ENCODE measurements at places on chromosomes 6 and 20.
A peak's percentile ranks its signal among the peaks of the same experiment; 100 is the strongest.

DNA sequence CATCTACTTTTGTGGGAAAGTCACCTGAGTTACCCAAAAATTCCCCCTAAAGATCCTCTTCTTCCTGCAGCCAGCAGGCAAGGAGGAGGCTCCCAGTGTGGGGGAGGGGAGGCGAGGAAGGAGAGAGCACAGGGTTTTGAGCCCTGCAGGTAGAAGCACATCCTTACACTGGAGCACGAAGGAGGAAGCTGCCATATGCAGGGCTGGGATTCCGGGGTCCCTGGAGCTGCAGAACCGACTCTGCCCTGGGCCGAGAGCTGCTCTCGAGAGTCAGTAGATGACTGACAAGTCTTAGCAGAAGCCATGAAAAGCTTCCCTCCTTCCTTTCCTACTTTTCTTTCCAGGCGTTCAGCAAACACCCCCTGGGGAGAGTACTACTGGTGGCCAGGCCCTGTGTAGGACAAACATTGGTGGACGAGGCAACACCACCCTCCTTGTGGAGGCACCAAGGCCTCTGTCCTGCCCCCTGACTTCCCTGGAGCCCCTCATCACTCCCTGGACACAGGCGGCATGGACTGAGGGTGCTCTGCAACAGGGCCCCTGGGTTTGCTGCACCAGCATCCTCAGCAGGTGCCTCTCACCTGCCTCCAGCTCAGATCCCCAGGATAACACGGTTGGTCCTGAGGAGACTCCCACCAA lies 211.7 kb upstream of the CST7 start:
- no peak for DNase-seq

DNA sequence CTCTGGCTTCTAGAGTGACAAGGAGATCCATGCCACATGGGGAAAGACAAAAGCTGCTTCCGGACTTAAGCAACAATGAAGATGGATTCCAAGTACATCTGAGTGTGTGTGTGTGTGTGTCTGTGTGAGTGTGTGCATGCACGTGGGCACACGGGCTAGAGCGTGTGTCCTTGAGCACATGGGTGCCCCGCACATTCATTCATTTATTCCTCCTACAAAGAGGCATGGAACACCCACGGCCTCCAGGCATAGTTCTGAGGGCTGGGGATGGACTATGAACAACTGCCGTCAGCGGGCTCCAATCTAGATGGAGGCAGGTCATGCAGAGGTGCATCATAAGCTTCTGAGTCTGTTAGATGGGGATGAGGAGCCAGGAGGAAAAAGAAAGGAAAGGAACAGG lies 49.1 kb downstream of the GRM4 start:
- no peak for DNase-seq

- DNase-seq = no peak
Observed at GRCh38 chr6:111523484-111524167, 40.6 kb upstream of the REV3L start.

- no peak for DNase-seq
Observed at GRCh38 chr6:151649835-151650234, 156.0 kb downstream of the CCDC170 start.

DNA sequence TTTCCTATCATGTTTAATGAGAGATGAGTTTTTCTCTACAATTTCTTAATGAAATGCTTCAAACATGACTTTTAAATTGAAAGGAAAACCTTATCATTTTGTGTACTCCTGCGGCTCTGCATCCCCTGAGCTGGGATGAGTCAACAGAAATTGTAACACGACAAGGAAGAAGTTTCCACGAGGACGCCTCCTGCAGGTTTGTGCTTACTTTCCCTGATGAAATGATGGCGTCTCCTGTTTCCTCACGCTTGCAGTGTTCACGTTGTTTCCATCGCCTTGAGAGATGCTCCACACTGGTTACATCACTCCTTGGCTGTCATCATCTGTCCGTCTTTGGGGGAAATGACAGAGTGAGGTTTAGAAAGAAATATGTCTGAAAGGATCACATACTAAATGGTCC lies 233.7 kb upstream of the ZFP64 start:
- no peak for DNase-seq

DNA sequence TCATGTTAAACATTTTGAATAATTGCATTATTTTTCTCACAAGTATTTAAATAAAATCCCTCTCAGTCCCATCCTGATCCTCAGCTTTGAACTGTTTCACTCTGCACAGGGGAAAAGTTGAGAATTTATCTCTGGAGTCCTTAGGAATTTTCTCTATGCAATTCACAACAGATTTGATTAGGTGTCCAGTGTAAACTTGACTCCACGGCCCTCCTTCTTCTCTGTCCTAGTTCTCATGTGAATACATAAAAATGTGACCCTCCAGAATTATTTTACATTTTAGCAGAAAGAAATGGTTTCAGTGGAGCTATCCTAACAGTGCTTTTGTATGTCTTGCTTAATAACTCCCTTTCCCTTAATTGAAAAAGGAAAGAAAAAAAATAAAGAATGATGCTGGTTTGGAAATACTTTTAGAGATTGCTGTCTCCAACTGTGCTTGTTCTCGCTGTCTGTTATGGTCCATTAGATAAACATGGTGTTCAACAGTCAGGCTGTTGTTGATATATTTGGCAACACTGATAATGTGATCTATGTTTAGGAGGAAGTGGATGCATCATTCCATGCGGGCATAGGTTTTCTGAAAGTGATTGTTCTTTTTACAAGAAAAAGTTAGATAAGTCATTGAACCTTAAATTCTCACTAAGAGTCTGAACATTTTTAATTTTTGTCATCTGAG lies 599.4 kb upstream of the CITED2 start:
- no peak for DNase-seq

GRCh38 chr20:41746635-41747034 lies 128.5 kb upstream of the CHD6 start:
- no peak for DNase-seq

DNA sequence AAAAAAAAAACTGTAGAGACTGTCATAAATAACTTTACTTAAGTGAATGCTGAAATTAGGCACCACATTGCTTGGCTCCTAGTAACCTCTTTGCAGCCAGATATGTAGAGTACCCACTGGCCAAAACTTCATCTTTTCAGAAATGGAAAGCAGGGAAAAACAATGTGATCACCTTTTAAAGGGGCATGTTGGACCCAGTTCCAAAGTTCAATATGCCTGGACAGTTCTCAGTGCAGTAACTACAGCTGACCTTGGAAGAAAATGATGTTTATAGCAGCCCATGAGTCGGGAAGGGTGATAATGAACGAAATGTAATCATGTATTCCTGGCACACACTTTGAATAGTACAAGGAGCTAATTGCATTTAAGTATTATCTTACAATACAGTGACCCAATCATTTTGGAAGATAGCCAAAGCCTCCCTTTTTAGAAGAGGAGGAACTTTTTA lies 93.6 kb upstream of the TAB2 start:
- no peak for DNase-seq

- no peak for DNase-seq
Observed at GRCh38 chr20:63850689-63851547, 10.4 kb upstream of the ABHD16B start.

GRCh38 chr20:45320948-45321595 lies 13.0 kb upstream of the MATN4 start:
- DNase-seq = no peak

GRCh38 chr20:21573259-21573658 lies 59.4 kb upstream of the NKX2-2 start:
- no peak for DNase-seq

GRCh38 chr6:165729307-165729936 lies 66.4 kb upstream of the PDE10A start:
- DNase-seq = no peak

- DNase-seq = no peak
Observed at GRCh38 chr6:129592516-129593232, 117.3 kb downstream of the ARHGAP18 start.

GRCh38 chr6:30917041-30917440 lies 3.0 kb downstream of the VARS2 start:
- no peak for DNase-seq

DNA sequence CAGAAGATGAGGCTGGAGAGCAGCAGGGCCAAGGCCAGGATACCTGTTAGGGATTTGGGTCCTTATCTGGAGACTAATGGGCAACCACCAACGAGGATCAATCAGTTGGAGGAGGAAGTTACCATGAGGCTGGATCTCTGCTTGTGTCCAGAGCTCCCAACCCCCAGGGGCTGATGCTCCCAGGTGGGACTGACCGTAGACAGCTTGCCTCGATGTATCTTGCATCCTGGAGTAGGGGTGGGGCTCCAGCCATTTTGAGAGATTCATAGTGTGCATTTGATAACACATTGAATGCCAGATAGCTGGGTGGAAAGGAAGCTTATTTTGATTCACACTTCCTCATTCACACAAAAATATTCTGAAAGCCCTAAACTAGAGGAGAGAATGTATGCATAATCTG lies 4.6 kb upstream of the RFPL4B start:
- no peak for DNase-seq

DNA sequence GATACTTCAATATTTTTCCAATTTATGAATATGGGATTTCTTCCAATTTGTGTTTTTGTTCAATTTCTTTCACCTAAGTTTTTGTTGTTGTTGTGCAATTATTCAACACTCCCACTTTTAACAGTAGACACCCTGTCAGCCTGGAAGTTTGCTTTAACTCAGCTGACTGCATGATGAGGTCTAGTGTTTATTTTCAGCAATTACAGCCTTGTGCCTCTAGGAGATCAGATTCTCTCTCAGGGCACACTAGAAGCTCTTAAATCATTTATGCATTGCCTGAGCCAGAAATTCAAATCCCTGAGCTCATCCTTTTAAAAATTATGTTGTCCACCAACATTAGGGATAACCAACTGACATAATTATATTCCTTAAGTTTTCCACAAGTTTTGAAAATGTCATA lies 85.7 kb downstream of the MRAP2 start:
- DNase-seq = no peak

- DNase-seq = no peak
Observed at GRCh38 chr6:79813143-79813850, 134.1 kb downstream of the ELOVL4 start.

DNA sequence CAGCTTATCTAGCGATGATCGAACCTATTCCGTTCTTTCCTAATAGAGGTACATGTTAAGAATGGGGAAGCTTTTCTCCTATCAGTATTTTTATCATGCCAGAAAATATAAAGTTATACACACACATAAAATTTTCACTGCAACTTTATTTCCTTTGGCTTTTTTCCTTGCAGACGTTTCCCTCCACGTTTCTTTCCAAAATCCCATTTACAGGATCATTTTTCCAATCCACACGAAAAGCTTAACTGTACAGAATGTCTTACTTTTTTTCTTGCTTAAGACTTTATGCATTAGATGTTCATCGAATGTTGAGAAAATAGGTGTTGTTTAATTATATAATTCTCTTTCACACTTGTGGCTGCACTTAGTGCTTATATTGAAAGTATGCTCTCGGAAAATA lies 62.9 kb upstream of the HDGFL1 start:
- DNase-seq = no peak

DNA sequence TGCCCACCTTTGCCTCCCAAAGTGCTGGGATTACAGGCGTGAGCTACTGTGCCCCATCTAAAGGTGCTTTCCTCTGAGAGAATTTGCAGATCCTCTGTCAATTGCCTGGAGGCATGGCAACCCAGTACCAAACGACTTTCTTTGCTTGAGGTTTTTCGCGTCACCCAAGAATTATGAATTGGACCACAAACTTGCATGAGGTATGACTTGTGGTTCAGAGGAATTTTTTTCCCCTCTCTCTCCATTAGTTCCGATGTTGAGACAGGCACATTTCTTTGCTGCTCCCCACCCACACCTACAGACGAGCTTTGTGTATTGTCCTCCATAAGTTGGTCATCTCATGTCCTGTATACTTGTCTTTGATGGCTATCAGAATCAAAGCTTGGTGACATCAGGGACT lies 11.8 kb upstream of the SCAF8 start:
- no peak for DNase-seq

DNA sequence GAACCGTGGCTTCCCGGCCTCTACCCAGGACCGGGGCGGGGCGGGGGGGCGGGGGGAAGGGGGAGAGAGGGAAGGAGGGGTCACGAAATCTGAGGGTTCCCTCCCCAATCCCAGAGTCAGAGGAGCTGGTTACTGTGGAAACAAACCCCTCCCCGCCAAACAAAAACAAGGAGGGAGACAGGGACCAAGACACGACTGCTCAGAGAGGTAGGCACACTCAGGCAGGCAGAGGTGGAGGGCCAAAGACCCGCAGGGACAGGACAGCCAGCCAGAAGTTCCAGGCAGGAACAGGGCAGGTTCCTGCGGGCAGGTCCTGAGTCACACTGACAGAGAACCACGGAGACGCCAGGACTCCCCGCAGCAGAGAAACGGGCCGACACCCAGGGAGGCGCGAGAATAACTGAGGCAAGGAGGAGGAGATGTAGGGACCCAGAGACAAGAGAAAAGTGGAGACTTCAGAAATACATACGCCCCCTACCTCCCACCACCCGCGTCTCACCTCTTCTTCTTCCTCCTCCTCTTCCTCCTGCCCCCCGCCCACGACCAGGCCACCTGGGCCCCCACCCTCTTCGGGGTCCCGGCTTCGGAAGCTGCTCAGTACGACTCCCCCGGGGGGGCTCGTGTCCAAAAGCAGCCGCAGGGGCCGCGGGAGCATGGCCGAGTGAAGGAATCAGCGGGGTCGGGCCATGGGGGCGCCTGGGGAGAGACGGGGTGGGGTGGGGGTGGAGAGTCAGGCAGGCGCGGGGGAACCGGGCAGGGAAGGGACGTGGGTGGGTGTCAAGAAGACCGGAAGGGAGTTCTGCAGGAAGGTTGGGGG lies 578 bp downstream of the RGL2 start:
- peak; percentile 86 for DNase-seq

GRCh38 chr20:52937591-52938100 lies 34.5 kb upstream of the TSHZ2 start:
- DNase-seq = no peak

GRCh38 chr6:54891536-54891935 lies 45.0 kb downstream of the FAM83B start:
- no peak for DNase-seq

- DNase-seq = no peak
Observed at GRCh38 chr6:47525330-47526057, 47.9 kb downstream of the CD2AP start.

GRCh38 chr6:36639171-36639808 lies 39.2 kb upstream of the CDKN1A start:
- no peak for DNase-seq

DNA sequence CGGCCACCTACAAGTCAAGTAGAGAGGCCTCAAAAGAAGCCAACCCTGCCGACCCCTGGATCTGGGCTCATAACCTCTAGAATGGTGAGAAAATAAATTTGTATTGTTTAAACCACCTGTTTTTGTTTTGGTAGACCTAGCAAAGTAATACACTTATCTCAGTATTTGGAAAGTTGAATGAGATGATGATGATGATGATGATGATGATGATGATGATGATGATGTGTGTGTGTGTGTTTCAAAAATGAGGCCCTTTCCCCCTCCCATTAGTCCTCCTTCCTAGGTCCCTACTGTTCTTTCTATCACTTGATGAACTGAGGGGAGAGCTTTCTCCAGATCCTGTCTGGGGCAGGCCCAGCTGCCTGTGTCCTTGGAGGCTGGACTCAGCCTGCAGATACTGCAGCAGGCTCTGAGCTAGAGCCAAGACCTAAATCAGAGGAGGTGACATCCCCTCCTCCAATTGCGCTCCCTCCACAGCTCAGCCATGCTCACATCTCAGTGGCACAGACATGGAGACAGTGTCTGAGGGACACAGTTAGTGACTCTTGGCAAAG lies 120.1 kb downstream of the LRFN2 start:
- no peak for DNase-seq
